Aorta (tissue), 5 donors: ENCODE measurements at places on chromosomes 3 and 15. TPM values are rescaled to one million over a fixed set of nuclear protein-coding genes. Genes with fewer than 3 reads are reported as not detected.

DNA sequence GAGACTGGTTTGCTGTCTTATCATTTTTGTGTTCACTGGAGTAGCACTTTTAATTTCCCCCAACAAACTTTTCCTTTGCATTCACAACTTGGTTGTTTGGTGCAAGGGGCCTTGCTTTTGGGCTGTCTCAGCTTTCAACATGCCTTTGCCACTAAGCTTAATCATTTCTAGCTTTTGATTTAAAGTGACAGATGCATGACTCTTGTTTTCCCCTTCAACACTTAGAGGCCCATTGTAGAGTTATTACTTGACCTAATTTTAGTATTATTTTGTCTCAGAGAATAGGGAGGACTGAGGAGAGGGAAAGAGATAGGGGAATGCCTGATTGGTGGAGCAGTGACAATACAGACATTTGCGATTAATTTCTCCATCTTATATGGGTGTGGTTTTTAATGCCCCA lies 340.1 kb upstream of the MANF start:
- H3K27ac ChIP-seq = no peak overlapping the region
- H3K27me3 ChIP-seq = no peaks in the 10 kb centered on the region
- no peak for DNase-seq
- no peaks in the 10 kb centered on the region for H3K36me3 ChIP-seq
- no peaks in the 10 kb centered on the region for H3K4me1 ChIP-seq

DNA sequence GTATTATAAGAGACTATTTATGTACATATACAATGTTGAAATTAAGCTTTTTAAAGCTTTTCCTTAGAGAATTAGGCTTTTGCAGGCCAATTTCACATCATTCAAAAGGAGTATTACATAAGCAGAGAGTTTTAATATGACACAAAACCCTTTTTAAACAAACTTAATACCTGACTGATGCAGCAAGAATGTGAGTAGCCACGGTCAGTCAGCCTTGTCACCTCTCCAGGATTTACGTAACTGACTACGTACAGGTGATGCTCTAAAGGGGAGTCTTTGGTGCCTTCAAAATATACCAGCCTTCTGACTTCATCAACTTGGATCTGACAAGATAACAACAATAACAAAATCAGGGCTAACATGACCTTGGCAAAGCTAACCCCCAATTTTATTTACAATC lies 44.2 kb upstream of the IGDCC4 start:
- H3K4me1 ChIP-seq = no peaks in the 10 kb centered on the region
- no peak overlapping the region for H3K4me3 ChIP-seq
- peaks cover 6% of the 10 kb centered on the region for H3K36me3 ChIP-seq
- H3K27me3 ChIP-seq = no peaks in the 10 kb centered on the region
- H3K27ac ChIP-seq = no peak overlapping the region

DNA sequence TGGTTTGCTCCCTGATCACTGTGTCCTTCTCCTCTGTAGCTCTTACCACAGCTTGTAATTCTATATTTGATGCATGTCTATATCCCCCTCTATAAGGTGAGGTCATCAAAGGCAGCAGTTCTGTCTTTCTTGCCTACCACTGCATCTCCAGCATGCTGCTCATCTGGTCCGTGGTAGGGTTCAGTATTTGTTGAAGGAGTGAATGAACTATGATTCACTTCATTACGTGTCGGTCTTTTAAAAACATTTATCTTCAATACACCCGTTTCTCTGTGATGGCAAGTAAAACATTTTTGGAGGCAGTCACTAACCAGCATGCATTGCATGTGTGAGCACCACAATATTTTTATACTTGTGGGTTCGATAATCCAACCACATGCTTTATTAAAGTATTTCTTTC lies 27.6 kb downstream of the CHST14 start:
- no peaks in the 10 kb centered on the region for H3K36me3 ChIP-seq
- H3K27ac ChIP-seq = no peak overlapping the region
- H3K27me3 ChIP-seq = no peaks in the 10 kb centered on the region

GRCh38 chr3:98784666-98785600 lies 21.8 kb downstream of the ST3GAL6 start:
- no peaks in the 10 kb centered on the region for H3K36me3 ChIP-seq
- peak overlapping the region; percentile 69 for H3K27ac ChIP-seq
- no peak for DNase-seq

- H3K4me1 ChIP-seq = no peaks in the 10 kb centered on the region
- H3K27ac ChIP-seq = no peak overlapping the region
- no peak for DNase-seq
- no peak overlapping the region for H3K4me3 ChIP-seq
- no peaks in the 10 kb centered on the region for H3K36me3 ChIP-seq
These were observed 14.1 kb upstream of the CA12 start for GRCh38 chr15:63395730-63396151.

DNA sequence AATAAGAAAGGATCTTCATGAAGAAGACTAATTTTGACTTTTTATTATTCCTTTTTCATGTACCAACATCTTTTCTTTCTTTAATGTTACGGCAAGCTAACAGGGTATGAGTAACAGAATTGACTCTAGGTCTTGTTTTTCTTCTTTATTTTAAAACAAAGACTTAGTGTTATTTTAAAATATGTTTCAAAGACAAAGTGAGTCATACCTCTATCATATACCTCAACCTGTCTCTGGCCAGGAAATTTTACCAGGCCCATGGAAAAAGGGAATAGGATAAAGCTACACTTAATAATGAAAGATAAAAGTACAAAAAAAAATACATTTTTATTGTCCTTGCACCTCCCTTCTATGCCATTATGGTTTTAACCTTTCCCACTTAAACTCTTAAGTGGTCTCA lies 57.4 kb downstream of the ZNF148 start:
- no peaks in the 10 kb centered on the region for H3K27me3 ChIP-seq
- no peaks in the 10 kb centered on the region for H3K36me3 ChIP-seq
- no peak overlapping the region for H3K4me3 ChIP-seq

DNA sequence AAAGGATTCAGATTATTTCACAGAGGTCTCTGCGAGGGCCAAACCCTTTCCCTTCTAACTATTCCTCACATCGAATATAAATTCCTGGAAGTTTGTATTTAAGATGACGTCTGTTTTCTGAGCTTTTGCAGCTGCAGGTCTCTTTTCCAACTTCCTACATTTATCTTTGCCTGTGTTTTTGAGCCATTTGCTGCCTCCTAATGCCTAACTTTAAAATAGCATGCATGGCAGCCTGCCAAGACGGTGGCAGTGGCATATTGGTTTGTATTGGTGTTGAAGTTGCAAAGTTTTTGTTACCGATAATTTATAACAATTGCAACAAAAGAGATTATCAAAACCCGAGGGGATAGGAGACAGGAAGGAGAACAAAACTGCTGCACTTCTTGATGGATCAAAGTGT lies 187.1 kb upstream of the DNAJC19 start:
- H3K36me3 ChIP-seq = no peaks in the 10 kb centered on the region
- H3K4me1 ChIP-seq = no peaks in the 10 kb centered on the region
- peak; percentile 84 for DNase-seq
- no peak overlapping the region for H3K27ac ChIP-seq
- no peaks in the 10 kb centered on the region for H3K27me3 ChIP-seq

GRCh38 chr3:139659511-139659910 lies 18.3 kb downstream of the NMNAT3 start:
- H3K4me1 ChIP-seq = no peaks in the 10 kb centered on the region
- no peaks in the 10 kb centered on the region for H3K27me3 ChIP-seq
- no peak for DNase-seq
- no peak overlapping the region for H3K27ac ChIP-seq
- H3K36me3 ChIP-seq = peaks cover 3% of the 10 kb centered on the region

DNA sequence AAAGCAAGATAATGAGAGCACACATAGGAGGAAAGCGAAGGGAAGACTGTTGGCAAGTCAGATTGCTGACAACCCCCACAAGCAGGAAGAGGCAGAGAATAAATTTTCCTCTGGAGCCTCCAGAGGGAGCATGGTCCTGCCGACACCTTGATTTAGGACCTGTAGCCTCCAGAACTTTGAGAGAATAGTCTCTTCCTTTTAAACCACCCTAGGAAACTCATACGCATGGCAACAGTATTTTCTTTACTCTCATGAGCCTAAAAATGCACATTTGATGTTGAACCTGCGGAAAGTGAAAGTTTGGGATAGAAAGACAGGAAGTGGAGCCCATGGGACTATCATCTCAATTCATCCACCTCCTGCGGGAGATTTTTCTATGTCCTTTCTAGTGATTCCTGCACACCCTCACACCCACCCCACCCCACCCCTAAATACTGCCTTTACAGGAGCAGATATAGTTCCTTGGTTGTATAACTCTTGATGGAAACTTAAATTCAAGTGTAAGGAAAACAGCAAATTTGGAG lies 116.7 kb upstream of the LPP start:
- no peaks in the 10 kb centered on the region for H3K4me1 ChIP-seq
- no peaks in the 10 kb centered on the region for H3K27me3 ChIP-seq
- H3K27ac ChIP-seq = no peak overlapping the region
- H3K4me3 ChIP-seq = no peak overlapping the region
- no peak for DNase-seq
- no peaks in the 10 kb centered on the region for H3K36me3 ChIP-seq

GRCh38 chr3:39473452-39474125 lies 6.1 kb downstream of the MOBP start:
- H3K4me1 ChIP-seq = no peaks in the 10 kb centered on the region
- H3K36me3 ChIP-seq = no peaks in the 10 kb centered on the region
- H3K27me3 ChIP-seq = no peaks in the 10 kb centered on the region
- H3K27ac ChIP-seq = no peak overlapping the region
- DNase-seq = no peak

TLR9 gene
- 0.81 TPM for total RNA-seq

MESP2 gene
- not detected for total RNA-seq

CIP2A gene
- 4.5 TPM for total RNA-seq
